Activated naive CD4-positive, alpha-beta T cell treated with anti-CD3 and anti-CD28 coated beads for 36 hours (primary cell): ENCODE measurements at places on chromosomes 2 and 18.
A peak's percentile ranks its signal among the peaks of the same experiment; 100 is the strongest.

DNA sequence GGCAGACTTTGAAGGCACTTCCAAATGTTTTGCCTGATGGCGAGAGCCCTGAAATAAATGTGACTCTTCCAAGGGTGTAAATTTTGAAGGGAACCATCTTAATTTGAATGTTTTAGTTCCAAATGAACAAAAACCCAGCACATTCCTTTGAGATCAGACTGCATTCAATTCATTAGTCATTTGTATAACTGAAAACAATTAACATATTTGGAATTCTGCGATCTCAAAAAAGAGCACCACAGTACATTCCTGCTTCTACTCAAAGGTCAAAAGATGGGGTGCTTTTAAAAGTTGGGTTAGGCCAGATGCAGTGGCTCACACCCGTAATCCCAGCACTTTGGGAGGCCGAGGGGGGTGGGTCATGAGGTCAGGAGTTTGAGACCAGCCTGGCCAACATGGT, 38.2 kb upstream of the CHRNA1 start:
- no peak for DNase-seq

DNA sequence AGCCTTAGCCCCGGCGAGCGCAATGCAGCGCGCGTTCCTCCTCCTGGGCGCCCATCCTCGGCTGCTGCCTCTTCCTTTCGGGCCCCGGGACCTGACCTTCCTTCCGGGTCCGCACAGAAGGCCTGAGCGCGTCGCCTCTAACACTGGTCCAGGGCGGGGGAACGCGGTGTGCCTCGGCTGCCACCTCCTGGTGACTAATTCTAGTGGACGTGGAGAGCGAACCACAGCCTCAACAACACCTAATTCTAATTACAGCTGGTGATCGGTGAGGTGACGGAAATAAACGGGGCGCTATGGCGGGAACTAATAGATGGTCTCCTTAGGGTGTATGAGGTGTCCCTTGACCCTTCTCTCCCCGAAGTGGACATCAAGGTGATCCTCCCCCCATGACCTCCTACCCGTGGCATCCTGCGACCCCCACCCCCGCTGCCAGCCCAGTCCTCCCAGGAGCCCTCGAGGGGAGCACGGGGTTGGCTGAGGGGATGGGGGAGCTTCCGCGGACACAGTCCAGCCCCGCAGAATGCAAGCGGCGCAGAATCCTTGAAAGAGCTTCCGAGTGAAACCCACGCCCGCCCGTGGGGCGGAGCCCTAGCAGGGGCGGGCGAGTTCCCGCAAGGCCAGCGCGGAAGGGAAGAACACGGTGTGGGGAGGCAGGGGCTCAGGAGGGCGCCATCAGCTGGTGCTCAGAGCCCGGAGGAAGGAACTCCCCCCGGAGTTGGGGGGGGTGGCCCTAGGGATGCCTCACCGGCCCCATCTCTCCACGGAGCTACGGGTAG, 12.8 kb upstream of the HMSD start:
- peak; percentile 77 for DNase-seq

- DNase-seq, result no peak
Measured at GRCh38 chr2:171281110-171281509, 120.4 kb upstream of the TLK1 start.

DNA sequence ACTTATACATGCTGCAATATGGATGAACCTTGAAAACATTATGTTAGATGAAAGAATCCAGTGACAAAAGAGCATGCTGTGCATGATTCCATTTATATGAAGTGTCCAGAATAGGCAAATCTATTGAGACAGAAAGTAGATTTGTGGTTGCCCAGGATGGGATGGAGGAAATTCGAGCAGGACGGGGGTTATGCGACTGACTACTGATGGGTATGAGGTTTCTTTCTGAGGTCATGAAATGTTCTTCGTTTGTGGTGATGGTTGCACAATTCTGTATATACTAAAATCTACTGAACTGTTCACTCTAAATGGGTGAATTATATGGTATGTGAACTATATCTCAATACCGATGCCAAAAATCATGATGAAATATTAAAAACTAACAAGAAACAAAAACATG, 18.9 kb upstream of the MTERF4 start:
- DNase-seq, result no peak

GRCh38 chr2:26344581-26345282, 1.2 kb upstream of the SELENOI start:
- DNase-seq, result peak; percentile 30

GRCh38 chr2:207749873-207750272, 19.8 kb downstream of the FZD5 start:
- DNase-seq, result no peak

DNA sequence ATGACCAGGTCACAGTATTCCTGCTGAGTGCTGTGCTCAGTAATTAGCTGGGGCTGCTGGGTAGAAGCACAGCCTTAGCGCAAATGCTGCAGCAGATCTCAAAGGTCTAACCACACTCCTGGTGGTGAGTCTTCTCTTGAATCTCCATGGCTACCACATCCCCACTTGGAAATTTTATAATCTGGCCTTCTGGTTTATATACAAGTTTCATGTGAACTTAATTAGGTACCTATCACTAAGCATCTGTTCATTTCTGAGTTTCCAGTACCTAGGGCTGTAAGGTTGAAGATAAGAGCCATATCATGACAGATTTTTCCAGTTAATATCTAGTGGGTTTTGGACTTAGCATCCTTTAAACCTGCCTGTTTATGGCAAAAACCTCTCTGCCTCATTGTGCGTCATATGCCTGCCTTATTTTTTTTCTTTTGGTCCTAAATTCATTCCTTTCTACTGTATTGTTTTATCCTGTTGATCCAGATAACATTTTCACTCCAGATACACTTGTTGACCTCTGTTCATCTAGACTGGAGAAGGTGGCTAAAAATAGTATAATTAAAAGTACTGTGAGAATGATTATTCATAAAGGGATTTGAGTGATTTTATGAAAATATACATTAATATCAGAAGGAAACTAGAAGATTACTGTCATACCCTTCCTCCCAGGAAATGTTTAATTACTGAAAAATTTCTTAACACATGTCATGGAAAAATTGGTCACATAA, 168.4 kb upstream of the THUMPD2 start:
- DNase-seq, result no peak

DNA sequence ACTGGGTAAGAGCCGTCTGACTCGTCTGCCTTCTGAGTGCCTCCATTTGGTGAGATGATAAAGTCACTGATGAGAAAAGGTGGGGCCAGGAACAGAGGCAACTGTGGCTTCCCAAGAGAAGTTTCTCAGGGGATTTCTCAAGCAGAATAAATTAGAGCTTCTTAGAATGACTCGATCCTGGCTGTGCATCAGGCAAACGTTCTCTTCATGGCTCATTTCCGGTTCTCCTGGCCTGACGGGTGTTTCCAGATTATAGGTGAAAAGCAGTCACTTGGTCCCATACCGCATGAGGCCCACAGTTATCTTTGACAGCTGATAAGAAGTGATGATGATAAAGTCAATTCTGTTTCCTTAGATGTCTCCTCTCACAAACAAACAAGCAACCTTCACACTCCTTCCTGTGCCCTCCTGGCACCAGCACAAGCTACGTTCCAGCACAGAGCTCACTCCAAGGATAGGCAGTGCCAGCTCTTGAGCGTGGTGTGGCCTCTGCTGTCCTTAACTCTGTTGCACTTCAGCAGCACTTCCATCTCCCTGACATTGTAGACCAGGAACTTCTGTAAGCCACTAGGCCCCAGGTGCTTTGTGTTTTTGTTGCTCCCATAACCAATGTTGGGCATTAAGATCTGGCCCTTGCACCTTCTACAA, 37.8 kb upstream of the KCNF1 start:
- peak; percentile 49 for DNase-seq

- no peak for DNase-seq
Measured at GRCh38 chr18:36772241-36772723, 56.5 kb downstream of the TPGS2 start.

GRCh38 chr18:41617647-41618046, 337.4 kb upstream of the PIK3C3 start:
- no peak for DNase-seq

DNA sequence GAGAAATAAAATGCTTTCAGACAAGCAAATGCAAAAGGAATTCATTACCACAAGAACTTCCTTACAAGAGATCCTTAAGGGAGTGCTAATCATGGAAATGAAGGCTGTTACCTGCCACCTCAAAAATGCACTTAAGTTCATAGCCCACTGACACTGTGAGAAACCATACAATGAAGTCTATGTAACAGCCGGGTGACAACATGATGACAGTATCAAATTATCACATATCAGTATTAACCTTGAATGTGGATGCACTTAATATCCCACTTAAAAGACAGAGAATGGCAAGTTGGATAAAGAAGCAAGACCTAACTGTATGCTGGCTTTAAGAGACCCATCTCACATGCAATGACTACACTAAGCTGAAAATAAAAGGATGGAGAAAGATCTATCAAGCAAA, 403.4 kb upstream of the MC4R start:
- no peak for DNase-seq

DNA sequence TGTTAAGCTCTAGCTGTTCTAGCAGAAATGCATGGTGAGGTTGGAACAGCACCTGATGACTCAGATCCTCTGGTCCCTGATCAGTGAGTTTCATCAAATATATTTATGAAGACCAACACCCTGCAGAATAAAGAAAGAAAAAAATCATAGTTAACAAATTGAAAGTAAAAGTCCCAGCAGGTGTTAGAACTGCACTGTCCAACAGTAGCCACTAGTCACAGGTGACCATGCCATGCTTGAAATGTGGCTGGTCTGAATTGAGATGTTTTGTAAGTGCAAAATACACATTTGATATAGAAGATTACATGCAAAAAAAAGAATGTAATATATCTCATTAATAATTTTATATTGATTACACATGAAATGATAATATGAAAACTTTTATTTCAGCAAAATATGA, 1010.7 kb upstream of the ZEB2 start:
- no peak for DNase-seq

- no peak for DNase-seq
Measured at GRCh38 chr2:217854684-217855420, 147.9 kb downstream of the TNS1 start.

DNA sequence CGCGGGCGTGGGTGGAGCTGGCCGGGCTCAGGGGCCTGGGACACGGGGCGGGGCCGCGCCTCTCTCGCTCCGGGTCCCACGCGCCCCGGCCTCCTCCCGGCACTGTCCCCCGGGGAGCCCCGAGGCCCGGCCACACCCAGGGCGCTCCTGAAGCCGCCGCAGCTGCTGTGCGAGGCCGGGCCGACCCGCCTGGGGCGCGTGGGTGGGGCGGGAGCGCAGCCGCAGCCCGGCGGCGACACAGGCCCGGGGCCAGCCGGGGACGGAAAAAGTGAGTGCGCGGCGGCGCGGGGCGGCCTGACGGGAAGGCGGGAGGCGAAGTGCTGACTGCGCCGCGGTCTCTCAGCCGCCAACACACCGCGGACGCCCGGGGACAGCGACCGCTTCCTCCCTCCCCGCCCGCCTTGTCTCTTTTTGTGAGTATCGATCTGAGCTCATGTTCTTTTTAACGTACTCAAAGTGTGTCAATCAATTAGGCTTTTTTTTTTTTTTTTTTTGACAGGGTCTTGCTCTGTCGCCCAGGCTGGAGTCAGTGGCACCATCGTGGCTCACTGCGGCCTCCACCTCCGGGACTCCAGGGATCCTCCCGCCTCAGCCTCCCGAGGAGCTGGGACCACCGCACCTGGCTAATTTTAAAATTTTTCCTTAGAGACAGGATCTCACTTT, 14.5 kb downstream of the PDCD1 start:
- DNase-seq, result peak; percentile 90

DNA sequence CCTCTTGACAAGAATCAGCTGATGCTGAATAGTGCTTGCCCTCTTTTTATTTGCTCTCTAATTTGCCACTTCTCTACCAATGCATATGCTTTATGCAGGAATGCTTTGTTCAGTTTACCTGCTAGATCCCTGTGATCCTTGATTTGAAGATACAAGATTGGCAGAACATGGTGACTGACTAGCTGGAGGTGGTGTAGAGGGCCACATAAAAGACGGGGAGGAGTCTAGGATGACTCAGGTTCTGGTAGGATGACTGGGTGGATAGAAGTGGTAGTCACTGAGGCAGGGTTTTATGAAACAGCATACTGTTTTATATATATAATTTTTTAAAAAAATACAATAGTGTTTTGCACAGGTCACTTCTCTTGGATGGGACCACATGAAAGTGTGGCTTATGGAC, 6.3 kb upstream of the ADGRF3 start:
- peak; percentile 63 for DNase-seq

GRCh38 chr2:234422981-234423431, 73.9 kb downstream of the ARL4C start:
- peak; percentile 85 for DNase-seq

GRCh38 chr2:201642086-201642578, 1.2 kb downstream of the TMEM237 start:
- no peak for DNase-seq

DNA sequence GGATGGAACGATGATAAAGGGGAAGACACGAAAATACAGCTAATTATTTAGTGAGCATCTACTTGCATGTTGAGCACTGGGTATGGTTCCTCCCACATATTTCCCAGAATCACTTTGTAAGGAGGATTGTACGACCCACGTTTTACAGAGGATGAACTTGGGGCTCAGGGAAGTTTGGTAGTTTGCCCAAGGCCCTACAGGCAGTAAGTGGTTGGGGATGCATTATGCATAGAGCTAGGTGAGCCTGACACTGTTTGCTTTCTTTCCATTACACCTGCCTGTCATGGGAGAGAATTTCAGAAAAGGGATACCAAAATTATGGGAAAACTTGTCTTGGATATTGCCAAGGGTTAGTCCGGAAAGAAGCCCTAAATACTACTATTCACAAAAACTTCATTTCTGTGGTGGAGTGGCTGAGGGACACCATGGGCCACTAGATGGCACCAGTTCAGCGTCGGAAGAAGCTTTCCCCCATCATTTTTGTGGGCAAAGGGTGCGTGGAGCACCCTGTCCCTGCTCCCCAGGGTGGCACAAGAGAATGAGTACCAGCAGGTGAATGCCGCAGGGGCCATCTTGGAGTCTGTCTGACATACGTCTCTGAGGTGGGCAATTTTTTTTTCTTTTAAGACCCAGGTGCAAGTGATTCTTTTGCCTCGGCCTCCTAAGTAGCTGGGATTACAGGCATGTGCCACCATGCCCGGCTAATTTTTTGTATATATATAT, 23.5 kb upstream of the C18orf32 start:
- peak; percentile 60 for DNase-seq

DNA sequence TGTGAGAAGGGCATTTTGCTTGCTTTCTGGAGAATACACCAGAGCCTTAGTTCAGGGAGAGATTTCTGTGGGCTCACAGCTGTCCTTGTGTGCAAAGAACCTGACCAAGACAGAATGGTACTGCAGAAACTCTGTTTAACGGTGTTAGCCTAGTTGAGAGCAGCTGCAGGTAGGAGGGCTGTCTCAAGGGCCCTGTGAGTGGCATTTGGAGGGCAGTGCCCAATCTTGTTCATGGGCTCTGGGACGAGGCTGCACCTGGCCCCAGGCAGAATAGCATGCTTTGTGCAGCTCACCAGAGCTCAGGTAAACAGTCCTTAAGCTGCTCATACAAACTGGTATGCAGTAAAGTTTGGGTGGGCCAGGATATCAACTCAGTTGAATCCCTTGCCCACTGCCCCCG, 16.9 kb upstream of the RGPD4 start:
- no peak for DNase-seq

- no peak for DNase-seq
Measured at GRCh38 chr2:58313926-58314325, 72.8 kb upstream of the FANCL start.

GRCh38 chr2:197889041-197889440, 84.6 kb downstream of the PLCL1 start:
- peak; percentile 76 for DNase-seq
